ENCODE measurements at places on chromosomes 6 and 20.

DNA sequence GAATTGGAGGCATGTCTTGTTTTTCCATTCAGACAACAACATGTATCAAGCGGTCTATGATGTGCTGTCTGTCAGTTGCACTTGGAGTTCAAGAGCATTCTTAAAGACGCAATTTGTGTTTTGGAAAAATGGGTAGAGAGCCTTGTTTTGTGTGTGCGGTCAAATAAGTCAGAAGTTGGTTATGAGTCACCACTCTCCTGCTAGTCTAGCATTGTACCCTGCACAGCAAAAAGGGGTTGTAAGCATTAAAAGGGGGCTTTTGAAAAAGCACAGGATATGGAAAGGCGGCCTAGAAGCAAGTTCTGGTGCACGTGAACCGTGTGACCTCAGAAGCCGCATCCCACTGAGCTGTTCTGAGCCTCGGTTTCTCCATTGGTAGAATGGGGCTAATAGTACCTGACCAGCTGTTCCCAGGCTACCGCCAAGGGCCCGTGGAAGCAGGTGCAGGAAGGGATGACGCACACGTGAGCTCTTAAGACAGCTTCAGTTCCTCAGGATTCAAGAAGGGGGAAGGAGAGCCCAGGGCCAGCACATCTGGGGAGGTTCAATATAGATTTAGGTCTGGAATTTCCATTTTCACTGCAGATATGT, 61.6 kb upstream of the SNX9 start:
- DNase-seq: no peak

- DNase-seq: no peak
Measured at GRCh38 chr6:166569206-166569605, 17.3 kb downstream of the RAMACL start.

DNA sequence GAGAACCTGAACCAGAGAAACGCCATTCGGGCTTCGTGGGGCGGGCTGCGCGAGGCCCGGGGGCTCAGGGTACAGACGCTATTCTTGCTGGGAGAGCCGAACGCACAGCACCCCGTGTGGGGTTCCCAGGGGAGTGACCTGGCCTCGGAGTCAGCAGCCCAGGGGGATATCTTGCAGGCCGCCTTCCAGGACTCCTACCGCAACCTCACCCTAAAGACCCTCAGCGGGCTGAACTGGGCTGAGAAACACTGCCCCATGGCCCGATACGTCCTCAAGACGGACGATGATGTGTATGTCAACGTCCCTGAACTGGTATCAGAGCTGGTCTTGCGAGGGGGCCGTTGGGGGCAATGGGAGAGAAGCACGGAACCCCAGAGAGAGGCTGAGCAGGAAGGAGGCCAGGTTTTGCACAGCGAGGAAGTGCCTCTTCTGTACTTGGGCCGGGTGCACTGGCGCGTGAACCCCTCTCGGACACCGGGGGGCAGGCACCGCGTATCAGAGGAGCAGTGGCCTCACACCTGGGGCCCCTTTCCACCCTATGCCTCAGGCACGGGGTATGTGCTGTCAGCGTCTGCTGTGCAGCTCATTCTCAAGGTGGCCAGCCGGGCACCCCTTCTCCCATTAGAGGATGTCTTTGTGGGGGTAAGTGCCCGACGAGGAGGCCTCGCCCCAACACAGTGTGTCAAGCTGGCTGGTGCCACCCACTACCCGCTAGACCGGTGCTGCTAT, 904 bp downstream of the B3GALT4 start:
- peak; percentile 49 for DNase-seq

- DNase-seq: no peak
Measured at GRCh38 chr6:149109397-149110070, 208.0 kb upstream of the TAB2 start.

DNA sequence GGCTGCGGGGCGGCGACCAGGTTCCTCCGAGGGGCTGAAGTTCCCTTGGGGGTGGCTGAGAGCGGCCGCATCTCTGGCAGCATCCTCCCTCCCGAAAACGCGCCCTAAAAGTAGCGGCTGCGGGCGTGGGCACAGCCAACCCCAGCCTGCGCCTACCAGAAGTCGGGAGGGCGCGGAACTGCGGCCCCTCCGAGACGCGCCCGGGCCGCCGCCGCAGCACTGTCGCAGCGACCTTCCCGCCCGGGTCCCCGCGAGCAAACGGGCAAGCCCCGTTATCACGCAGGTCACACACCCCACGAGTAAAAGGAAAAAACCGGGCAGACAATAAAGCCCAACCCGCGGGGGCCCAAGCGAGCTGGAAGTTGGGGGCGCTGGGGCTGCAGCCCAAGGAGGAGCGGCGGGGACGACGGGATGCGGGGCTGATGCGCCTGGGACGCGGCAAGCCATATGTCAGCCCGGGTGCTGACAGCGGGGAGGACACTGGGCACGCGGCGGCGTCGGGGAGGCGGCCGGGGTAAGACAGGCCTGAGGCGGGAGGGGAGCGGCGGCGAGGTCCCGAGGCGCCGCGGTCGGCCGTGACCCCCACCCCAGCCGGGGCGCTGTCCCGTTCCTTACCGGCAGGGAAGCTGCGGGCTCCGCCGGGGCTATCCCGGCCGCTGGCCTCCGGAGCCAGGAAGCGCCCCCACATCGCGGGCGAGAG, 659 bp downstream of the CEP85L start:
- DNase-seq: peak; percentile 42

DNA sequence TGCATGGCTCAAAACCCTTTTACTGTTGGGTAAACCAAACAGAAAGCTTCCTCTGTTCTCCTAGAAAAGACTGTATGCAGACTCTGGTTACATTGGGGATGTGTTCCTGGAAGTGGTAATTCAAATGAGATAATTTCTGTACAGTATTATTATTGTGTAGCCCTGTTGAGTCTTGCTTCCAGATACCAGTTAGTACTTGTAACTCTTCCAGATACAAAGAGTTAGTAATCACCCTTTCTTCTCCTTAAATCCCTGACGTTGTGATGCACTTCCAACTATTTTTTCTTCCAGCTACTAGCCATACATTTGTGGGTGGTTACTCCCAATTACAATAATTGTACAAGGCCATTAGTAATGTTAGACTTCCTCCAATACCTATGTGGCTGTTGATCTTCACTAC, 42.3 kb upstream of the GRIK2 start:
- DNase-seq: no peak

- DNase-seq: no peak
Measured at GRCh38 chr20:53678990-53679596, 85.5 kb upstream of the ZNF217 start.

DNA sequence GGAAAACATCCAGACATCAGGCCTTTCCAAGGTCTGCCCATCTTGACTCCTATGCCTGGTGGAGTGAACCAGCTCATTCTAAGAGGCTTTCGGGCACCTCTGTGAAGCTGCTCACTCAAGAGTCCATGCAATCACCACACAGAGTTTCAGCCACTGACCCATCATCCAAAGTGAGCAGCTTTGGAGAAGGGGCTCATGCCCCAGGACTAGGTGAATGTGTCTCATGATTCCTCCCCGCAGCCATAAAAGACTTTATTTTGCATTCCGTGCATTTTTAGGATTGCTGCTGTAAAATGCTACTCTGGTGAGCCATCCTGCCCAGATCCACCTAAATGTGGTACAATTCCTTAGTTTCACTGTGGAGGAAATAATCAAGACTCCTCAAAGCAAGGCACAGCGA, 44.5 kb upstream of the EZR start:
- DNase-seq: no peak

GRCh38 chr6:70325009-70325408, 22.1 kb upstream of the COL9A1 start:
- no peak for DNase-seq

DNA sequence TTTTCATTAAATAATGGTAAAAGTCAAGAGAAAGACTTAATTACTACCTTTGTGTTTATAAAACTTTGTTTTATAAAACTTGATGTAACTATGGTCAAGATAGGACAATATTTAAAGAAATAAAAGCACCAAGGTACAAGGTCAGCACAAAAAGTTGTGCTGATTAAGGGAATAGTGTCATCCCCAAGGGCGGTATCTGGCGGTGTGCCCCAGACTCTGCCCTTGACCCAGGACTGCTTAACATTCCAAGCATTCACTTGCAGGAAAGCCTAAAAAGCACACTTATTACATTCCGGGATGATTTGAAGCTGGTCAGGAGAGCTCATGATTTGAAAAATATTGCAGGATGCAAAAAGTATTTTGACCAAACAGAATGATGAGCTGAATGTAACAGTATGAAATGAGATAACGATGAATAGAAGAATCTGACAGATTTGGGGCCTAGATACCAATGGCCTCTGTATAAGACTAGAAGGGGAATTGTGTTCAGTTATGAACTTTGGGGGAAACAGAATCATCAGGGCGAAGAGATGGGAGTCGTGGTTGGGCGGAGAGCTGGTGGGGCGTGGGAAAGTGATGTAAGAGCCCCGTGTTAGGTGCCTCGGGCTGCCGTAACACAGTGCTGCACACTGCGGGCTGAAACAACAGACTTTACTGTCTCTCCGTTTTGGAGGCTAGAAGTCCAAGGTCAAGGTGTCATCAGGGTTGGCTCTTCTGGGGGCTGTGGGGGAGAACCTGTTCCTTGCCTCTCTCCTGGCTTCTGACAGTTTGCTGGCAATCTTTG, 77.2 kb downstream of the CDC5L start:
- no peak for DNase-seq

- no peak for DNase-seq
Measured at GRCh38 chr6:5142915-5143314, 57.8 kb downstream of the PPP1R3G start.

DNA sequence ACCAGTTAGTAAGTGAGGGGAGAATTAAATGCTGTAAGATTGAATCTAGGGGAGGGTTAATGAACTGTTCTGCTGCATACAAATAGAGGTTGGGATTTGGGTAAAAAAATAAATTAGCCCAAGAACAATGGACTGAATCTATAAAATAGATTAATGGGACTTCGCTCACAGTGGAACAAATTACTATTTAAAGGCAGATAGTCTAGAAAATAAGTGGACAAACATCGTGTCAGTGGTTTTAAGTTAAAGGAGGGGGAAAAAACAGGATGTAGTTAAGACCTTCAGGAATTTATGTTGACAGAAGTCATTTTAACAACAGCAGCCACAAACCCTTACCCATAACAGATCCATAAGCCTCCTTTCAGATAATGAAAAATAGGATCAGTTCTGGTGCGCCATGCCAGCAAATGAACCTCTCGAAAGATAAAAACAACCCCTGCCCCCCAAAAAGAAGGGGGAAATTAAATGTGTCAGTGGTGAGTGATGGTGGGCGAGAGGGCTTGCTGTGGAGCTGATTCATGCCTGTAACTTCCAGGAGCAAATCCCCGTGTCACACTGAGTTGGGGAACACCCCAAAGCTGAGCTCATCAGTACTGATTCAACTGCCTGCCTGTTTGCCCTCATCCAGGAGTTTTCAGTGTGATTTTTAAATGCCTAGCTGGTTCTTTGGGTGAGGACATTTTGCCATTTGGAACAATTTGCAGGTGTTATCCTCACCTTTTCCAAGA, 86.8 kb downstream of the PPP1R14C start:
- DNase-seq: no peak

DNA sequence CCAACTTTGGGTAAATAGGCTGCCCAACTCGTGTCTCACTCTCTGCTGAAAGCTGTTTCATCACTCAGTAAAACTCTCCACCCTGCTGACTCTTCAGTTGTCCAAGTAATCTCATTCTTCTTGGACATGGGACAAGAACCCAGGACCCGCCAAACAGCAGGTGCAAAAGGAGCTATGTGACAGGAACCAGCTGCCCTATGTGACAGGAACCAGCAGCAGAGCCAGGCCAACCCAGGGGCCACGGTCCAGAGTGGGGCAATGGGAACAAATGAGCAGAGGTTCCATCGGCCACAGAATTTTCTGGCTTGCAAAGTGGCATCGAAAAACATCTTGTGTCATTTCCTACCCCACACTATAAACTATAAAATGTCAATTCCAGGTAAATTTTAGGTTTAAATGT, 56.5 kb downstream of the MOXD1 start:
- DNase-seq: no peak

GRCh38 chr6:43753570-43754183, 16.3 kb upstream of the VEGFA start:
- DNase-seq: no peak

Data from GM12891 (cell line).